ENCODE measurements at places on chromosomes 7 and 10.

DNA sequence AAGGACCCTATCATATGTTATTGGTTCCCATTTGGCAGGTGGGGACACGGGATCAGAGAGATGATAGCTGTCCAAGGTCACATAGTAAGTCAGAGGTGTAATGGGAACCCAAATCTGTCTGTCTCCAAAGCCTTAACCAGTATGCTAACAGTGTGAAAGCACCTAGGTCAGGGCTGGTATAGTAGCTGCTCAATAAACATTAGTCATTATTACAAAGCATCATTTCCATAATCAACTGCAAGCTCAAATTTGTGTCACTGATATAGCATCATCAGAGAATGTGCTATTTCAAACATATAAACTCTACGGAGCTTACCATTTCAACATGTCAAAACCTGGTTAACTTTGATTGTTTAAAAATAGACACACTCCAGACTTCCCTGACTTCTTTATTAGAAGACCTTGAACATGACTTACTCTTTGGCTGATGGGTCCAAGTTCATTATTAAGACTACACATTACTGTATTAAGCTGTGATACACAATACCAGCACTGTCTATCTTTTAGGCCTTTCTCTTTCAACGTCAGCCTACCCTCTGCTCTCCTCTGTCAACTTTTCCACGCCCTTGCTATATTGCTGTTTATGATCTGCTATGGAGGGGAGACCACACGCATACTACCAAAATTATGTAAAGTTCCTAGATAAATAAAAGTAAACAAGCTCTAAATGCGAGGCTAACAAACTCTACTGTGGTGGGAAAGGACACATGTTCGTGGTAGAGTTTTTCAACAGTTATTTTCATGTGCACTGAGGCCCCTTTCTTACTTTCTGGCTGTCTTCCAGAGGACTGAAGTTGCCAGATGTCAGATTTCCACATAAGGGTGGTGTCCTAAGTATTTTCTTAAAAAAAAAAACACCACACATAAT, 33.6 kb downstream of the DNMBP start:
- no peak for DNase-seq

- DNase-seq = no peak
These were observed 87.8 kb upstream of the KLF6 start for GRCh38 chr10:3872712-3873329.

- no peak for DNase-seq
These were observed 37.9 kb upstream of the RET start for GRCh38 chr10:43038783-43039623.

GRCh38 chr10:123250640-123251039, 96.4 kb downstream of the BUB3 start:
- DNase-seq = no peak

GRCh38 chr7:156579566-156579965, 61.0 kb upstream of the RNF32 start:
- no peak for DNase-seq

DNA sequence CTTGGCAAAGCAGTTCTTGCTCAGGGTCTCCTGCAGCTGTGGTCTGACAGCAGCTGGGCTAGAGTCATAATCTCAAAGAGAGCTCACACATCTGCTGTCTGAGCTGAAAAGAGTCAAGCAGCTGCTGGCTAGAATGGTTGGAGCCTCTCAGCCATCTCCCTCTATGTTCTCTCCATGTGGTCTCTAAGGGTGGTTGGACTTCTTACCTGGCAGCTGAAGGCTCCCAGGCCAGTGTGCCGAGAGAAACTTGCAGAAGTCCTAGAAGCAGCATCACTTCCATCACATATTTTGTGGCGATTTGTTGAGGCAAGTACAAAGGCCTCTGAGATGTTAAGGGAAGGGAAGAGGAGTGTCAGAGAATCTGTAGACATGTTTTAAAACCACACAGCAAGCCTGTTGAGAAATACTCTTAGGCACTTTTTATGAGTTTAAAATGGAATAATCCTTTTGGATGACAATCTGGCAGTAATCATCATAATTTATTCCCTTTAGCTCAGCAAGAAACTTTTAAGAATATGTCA, 93.2 kb downstream of the REEP3 start:
- DNase-seq = no peak

DNA sequence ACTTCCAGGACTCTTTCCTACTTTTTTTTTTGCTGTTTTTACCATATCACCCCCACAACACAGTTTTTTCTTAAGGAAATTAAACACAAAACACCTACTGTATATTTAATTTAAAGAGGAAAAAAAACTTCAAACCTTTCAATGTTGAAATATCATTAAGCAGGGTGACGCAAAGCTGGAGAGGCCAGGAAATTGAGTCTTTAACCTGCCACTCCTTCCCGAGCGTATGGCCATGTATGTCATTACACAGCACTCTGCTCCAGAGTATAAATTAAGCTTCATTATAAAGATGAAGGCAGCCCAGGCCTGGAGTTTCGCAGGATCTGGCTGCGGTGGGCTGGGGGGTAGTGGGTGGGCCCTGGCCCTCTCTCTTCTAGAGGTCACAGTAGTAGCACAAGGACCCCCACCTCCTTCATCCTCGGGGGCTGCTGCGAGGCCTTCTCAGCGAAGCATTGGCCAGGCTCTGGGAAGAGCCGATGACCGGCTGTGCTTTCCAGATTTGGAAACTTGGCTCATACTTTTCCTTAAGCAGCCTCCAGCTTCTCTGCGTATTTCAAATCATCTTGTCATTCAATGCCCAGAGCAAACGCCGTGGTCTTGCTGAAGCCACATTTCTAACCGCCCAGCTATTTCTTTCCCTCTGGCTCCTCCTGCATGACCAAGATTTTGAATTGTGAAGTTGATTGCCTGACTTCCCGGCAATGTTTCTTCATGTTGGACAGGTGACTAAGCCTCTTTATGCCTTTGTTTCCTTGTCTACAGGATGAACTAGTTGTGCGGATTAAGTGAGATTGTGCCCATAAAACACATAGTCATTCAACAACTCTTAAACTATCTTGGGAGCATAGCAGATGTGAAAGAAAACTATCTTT, 765.1 kb downstream of the SUGCT start:
- no peak for DNase-seq

- DNase-seq = no peak
These were observed 41.4 kb downstream of the BRAF start for GRCh38 chr7:140883378-140883777.

DNA sequence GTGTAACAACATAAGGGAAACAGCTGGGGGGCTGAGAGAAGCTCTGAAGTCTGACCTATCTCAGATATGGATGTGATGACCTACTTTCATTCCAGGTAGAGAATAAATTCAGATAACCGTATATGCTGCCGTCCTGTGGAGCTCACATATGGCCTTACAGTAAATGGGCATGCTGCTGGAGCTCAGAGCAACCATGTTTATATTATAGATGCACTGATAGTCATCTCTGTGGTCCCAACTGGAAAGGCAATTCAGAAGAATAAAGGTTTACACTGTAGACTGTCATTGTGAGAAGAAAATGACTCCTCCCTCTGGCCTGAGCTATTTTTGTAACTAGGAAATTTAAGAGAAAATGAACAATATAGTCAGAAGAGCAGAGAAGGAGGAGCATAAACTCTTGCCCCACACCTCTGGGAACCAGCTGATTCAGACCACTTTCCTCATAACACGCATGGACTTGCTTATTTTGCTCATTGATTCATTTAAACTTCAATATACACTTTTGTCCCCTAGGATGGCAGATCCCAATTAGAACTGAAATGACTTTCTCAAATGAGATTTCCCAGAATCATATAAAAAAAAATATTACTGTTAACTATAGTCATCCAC, 69.9 kb upstream of the NXPH1 start:
- no peak for DNase-seq

DNA sequence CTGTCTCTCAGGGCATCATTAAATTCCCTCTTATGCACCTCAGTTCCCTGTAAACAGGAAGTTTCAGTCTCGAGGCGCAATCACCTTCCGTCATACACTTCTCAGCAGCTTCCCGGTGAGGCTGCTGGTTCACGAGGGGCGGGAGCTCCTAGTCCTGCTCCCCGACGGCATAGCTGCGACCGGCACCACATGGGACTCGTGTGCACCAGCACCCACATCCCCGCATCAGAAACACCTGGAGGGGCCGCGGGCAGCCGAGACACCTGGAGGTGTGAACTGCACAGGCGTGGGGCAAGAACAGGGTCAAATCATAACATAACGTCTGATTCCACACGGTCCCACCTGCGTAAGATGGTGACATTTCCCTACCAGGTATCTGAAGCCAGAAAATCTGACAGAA, 52.7 kb downstream of the DIP2C start:
- no peak for DNase-seq

- no peak for DNase-seq
These were observed 16.7 kb downstream of the FAM107B start for GRCh38 chr10:14757986-14758385.

- no peak for DNase-seq
These were observed 952.0 kb upstream of the C7orf33 start for GRCh38 chr7:147638566-147638965.

GRCh38 chr10:113983552-113983951, 60.1 kb upstream of the ADRB1 start:
- DNase-seq = no peak

DNA sequence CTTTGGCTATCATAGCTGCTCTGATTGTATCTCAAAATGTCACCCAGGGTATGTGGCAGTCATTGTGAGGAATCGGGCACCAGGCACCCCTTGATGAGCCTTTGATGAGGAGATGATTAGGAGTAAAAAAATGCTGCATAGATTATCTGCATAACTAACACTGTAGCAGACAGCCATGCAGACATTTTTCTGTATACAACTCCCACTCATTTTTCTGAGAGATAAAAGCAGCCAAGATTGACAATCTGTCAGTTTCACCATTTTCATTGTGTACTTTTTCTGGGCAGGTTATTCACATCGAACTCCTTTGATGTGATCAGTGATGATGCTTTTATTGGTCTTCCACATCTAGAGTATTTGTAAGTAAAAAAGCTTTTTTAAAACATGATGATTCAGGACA, 19.4 kb downstream of the LGI1 start:
- DNase-seq = no peak

GRCh38 chr7:98038321-98038720, 48.3 kb upstream of the OCM2 start:
- DNase-seq = no peak

GRCh38 chr7:29224726-29225125, 30.2 kb downstream of the CHN2 start:
- DNase-seq = no peak

GRCh38 chr7:92778972-92779371, 57.4 kb downstream of the CDK6 start:
- no peak for DNase-seq

- no peak for DNase-seq
These were observed at the start of gene AKR1C4 for GRCh38 chr10:5196702-5197113. Gene AKR1C4, plus strand, starts transcription at chr10:5196837. Its CDS starts 31 bp downstream, at chr10:5196868.

- no peak for DNase-seq
These were observed 7.4 kb downstream of the CRTAC1 start for GRCh38 chr10:98023024-98023423.

DNA sequence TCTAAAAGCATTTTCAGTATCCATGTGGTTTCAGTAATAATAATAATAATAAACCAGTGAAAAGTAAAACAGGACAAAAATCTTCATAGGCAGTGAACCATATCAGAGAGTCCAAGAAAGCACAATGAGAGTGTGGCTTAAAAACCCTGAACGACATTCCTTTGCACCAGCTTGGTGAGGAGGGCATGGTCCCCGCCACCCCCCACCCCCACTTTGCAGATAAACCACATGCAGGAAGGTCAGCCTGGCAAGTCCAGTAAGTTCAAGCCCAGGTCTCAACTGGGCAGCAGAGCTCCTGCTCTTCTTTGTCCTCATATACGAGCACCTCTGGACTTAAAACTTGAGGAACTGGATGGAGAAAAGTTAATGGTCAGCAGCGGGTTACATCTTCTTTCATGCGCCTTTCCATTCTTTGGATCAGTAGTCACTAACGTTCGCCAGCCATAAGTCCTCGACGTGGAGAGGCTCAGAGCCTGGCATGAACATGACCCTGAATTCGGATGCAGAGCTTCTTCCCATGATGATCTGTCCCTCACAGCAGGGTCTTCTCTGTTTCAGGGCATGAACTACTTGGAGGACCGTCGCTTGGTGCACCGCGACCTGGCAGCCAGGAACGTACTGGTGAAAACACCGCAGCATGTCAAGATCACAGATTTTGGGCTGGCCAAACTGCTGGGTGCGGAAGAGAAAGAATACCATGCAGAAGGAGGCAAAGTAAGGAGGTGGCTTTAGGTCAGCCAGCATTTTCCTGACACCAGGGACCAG, 172.5 kb downstream of the EGFR start:
- no peak for DNase-seq
